ENCODE measurements at places on chromosomes 13 and 19. TPM values are rescaled to one million over a fixed set of nuclear protein-coding genes. Genes with fewer than 3 reads are reported as not detected.

The LRRC4B gene
- total RNA-seq, result under 0.01 TPM

The GJB6 gene
- not detected for total RNA-seq

The OR10H1 gene
- not detected for total RNA-seq

The FGF9 gene
- not detected for total RNA-seq

The DACT3 gene
- 0.15 TPM for total RNA-seq

The RXFP2 gene
- total RNA-seq, result not detected

The KCNN4 gene
- total RNA-seq, result 0.73 TPM

The SKA3 gene
- 16.4 TPM for total RNA-seq

The PSPN gene
- 1.5 TPM for total RNA-seq

The GPC6 gene
- 0.34 TPM for total RNA-seq

The SNAPC2 gene
- 24.1 TPM for total RNA-seq
